ENCODE measurements at places on chromosomes 12 and 14.

DNA sequence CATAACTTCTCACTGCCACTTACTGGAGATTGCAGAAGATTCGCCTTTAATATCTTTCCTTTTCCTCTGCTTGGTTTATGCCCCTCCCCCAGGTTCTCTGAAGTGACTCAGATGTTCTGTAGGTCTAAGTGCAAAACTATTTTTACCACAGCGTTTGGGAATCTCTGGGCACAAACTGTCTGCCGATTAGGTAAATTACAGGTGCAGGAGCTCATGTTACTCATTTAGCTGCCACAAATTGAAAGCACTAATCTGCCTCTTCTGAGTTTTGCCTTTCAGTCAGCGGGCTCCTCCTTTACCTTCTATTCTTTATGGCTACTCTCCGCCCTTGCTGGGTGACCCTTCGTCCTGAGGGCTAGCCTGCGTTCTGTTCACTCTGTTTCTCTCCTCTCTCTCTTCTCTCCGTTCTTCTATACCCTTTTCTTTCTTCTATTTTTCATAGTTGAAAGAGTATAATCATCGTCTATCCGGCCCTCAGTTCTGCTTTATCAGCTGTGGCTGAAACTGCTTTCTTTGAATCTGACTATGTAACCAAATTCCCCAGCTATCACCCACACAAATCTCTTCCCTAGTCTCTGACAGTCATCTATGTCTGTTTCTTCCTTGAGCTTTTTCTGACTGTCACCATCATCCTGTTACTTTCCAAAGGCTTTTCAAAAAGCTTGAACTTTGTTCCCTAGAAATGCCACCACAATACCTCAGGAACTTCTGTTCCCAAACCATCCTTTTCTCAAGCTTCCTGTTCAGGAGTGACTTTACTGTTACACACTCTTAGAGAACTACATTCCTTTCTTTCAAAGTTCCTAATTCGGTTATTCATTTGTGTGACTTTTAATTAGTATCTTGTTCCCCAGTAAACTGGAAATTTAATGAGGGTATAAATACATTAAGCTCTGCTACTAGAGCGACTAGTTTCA lies 4.3 kb upstream of the MYF6 start:
- DNase-seq, result no peak

DNA sequence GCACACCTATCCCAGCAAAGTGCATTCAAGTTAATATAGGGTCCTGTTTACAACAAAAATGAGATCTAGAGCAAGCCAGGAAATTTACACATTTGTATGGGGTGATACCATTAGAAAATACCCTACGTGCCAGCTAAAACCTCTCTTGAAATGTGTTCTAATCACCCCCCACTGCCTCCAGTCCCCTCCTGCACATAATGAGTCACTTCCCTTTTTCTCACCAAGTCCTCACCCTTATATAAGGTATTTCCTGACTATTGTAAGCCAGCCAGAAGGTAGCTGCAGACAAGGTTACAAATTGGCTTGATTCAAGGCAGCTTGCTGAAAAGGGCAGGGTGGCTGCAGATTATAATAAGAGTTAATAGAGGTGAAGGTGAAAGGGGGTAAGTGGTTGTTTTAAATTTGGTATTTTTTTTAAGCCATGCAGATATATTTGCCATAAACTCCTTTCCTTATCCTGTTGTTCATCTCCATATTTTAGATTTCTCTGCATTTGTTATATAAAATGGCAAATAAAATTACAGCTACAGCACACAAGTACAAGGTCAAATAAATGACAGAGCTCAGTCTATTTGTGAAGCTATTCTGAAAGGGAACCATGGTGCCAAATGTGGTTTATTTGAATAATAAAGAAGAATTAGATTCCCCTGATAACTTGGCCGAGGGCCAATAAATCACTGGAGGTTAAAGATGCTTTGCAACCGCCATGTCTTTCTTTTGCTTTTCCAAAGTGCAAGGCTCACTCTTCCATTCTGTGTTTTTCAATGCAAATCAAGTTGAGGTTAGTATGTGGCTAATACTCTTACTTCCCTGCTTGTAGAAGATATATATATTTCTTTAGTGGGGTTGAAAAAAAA lies 385.9 kb downstream of the EGLN3 start:
- DNase-seq, result peak; percentile 33

DNA sequence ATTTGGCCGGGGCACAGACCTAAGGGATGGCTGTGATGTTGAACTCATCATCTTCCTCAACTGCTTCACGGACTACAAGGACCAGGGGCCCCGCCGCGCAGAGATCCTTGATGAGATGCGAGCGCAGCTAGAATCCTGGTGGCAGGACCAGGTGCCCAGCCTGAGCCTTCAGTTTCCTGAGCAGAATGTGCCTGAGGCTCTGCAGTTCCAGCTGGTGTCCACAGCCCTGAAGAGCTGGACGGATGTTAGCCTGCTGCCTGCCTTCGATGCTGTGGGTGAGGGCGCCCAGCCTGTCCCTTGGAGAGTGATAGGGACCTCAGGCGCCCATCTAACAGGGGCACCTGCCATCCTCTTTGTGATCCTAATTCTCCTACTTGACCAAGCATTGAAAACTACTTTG lies 12.4 kb downstream of the OAS3 start:
- DNase-seq, result no peak

DNA sequence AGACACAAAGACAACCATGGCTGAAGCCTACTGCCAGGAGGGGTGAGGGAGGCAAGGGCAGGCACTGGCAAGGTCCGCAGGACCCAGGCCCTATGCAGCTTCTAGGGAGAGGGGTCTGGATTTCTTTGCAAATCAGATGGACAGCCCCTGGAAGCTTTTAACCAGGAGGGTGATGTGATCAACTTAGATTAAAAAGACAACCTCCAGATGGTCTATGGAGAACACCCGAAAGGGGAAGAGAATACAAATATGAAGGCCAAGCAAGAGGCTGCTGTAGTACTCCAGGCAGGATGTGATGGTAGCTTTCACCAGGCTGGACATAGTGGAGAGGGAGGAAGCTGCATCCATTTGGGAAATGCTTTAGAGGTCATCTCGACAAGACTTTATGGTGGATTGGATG lies 83.3 kb upstream of the TSPAN11 start:
- no peak for DNase-seq

DNA sequence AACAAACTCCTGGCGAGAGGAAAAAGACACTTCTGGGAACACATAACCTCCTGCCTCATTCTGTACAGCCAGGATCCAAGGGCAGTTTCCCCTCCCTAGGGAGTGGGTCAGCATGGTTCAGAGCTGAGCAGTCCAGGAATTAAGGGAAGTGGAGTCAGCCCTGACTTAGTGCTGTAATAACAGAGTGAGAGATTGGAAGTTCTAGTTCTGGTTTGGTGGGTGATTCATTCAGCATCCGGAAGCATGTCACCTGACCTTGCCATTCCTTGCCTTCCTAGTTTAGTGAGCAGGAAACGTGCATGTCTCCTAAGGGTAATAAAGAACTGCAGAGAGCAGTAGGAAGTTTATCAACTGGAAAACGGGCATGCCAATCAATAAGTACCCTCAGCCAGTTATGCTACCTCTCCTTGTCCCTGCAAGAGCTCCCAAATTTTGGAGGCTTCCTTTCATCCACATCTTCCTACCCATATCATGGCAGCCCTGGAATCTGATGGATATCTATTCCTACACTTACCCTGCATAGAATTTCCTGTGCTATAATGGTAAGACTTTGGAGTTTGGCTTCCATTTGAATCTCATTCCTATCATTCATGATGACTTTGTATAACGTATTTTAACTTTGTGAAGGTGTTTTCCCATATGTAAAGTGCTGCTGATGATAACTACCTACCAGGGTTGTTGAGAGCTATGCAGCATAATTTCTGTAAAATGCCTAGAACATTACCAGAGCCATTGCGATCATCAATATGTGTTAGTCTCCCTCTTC lies 28.5 kb upstream of the MAGOHB start:
- no peak for DNase-seq

DNA sequence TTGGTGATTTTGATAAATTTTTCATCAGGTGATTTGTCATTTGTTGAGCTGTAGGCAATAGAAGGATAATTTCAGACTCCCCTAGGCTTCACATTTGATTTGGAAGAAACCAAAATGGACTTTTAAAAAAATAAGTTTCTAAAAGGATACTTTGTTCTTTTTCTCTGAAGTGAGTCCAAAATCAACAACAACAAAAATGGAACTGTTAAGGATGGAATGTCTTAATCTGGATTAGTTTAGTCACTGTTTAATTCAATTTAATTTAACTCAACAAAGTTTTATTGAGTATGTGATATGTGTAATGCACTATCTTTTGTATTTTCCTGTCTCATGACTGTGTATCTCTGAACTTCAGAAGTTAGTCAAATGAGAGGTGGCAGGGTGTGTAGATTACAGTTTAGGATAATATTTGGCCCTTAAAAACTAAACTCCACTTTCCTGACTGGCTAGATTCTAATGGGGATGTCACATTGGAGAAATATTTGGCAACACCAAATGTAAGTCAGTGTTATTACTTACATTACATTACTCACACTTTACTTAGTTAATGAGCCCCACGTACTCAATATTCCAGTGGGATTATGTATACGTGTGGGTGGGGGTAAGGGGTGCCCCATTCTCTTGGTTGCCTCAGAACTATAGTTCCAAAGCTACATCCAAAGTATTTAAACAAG lies 209.7 kb downstream of the BCAT1 start:
- no peak for DNase-seq

- no peak for DNase-seq
These were observed 52.7 kb upstream of the LMO3 start for GRCh38 chr12:16658699-16659098.

DNA sequence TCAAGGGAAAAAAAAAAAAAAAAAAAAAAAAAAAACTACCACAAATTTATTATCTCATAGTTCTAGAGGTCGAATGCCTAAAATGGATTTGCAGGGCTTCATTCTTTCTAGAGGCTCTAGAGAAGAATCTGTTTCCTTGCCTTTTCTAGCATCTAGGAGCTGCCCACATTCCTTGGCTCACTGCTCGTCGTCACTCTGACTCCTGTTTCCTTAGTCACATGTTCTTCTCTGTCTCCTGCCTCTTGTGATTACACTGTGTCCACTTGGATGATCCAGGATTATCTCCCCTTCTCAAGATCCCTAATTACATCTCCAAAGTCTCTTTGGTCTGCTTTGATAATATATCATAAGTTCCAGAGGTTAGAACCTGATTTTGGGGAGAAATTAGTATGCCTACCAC lies 88.7 kb downstream of the HECTD1 start:
- DNase-seq, result no peak

All from iPS DF 19.7 (cell line).